Hematopoietic multipotent progenitor cell treated with erythropoietin and hydrocortisone succinate and interleukin-3 and kit ligand, for 17 days (in vitro differentiated cells): ENCODE measurements at places on chromosomes 11 and 22.

- no peak for DNase-seq
Measured at GRCh38 chr11:85813721-85814120, 2.8 kb upstream of the SYTL2 start.

- no peak for DNase-seq
Measured at GRCh38 chr11:12413141-12414052, 36.0 kb downstream of the PARVA start.

DNA sequence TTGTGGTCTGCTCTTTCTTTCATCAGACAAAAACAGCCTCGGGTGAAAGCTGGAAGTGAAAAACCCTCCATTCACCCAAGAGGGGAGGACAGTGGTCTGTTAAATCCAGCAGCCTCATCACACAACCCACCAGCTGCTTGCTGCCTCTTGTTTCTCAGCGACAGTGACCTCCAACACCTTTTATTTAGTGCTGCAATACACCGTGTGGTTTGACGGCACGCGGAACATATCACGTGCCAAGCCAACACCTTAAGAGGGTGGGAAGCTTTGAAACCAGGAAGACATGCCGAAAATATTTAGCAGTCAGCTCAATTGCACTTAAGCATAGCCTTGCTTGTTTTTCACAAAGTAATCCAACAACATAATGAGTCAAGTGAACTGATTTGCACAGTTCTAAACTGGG is 39.8 kb upstream of the POGLUT3 start:
- DNase-seq, result no peak

DNA sequence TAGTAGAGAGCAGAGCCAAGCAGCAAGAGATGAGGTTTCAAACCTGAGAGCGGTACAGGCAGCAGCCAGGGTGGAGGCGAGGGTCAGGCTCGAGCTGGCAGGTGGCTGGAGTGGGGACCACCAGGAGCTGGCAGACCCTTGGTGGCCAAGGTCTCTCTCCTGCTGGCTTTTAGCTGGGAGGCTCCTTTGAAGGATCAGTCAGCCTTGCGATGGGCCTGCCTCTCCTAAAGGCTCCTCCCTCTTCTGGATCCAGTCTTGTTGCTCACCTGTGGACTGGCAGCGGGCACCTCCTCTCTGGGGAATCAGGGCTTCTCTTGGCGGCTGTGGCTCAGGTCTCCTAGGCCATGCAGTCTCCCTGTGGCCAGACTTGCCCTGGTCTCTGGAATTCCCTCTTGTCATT is 24.8 kb downstream of the TPST2 start:
- no peak for DNase-seq

DNA sequence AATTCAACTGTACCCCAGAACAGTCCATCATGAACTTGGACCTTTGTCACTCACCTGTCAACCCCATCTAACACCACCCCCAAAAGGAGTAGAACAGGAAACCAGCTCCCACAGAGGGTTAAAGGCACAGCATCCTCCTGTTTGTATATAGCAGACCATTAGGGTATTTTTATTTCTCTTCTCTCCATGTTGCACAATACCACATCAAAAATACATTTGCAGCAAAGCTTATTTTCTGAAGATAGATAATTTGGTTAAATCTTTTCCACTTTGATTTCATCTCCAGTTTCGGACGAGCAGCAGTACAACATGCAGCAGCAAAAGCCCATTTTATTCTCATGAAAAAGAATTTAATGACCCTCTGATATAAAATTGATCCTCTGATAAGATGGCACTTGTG is 103.1 kb downstream of the KIRREL3 start:
- no peak for DNase-seq

DNA sequence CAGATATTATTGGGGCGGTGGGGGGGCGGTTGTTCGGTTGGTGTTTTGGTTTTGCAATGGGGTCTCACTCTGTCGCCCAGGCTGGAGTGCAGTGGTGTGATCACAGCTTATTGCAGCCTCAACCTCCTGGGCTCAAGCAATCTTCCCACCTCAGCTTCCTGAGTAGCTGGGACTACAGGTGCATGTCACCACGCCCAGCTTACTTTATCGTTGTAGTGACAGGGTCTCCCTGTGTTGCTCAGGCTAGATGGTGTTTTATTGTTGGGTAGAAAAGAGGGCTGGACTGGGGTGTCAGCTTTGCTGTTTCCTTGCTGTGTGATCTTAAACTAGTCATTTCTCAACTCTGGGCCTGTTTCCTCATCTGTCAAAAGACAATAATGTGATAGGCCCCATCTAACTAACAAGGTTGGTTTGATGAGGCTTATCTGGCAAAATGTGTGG is 17.5 kb upstream of the MYH9 start:
- no peak for DNase-seq

- DNase-seq, result no peak
Measured at GRCh38 chr11:103279821-103280220, 170.6 kb downstream of the DYNC2H1 start.

DNA sequence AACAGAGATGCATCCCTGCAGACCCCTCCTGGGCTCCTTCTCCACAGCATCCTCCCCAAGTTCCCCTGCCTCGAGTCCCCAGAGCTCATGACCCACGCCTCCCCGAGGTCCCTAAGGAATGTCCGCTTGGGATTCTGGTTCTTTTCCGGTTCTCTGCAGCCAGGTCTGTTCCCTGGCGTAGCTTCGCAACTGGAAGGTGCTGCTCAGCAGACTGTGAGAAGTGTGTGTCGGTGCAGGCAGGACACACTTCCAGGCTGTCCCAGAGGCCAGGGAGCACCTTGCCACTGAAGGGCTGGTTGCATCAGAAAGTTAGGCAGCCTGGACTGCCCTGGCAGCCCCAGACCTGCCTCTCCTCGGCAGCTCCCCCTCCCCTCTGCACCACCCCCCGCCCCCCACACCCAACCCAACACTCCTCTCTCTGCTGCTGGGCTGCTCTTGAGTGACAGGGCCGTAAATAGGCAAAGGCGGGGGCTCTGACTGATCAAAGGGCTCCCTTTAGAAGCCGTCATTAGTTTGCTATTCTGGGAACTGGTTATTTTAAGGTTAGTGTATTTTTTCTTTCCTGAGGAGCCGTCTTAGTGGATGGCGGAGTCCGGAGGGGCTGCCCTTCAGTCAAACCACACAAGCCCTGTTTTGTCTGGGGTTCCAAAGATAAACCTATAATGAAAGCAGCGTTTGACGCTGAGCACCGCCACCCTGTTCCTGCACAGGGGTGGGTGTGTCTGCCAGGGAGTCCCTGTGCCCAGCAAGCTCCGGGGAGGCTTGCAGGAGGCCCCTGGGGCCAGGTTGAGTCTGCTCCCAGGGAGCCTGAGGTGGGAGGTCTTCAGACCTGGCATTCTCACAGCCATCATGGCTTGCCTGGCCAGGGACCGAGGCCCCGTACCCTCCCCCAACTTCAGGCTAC is 88.6 kb upstream of the KCNQ1OT1 start:
- no peak for DNase-seq

GRCh38 chr22:17578136-17578754 is 14.9 kb downstream of the SLC25A18 start:
- DNase-seq, result no peak

DNA sequence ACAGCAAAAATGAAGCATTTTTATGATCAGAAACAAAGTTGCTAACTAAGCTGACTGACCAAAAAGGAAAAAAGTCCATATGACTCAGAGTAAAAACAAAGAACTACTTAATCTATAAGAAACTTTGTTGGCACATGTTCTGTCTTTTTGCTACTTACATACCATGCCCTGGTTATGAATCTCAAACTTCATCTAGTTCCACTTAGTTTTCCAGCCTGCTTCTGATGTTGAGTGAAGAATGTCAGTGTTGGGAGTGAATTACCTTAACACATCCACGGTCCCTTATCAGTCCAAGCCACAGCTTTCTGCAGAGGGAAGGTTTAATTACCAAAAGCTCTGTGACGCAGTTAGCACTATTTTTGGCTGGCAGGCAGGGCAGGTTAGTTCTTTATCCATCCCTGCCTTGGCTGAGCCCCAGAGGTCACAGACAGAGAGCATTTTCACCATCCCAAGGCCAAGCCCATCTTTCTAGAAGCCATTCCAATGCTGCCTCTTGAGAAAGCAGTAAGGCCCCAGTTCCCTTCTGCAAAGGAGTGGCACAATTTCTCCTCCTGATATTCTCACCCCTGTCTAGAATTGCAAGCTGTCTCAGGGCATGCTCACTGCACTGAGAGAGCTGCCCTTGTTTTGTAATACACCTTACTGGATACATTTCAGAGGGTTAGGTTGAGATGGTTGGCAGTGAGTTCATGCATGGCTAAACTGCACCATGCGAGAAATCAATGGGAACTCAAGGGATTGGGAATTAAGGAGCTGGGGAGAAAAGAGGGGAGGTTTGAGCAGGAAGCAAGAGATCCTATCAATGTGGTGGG is 67.1 kb downstream of the SLC1A2 start:
- no peak for DNase-seq

GRCh38 chr22:19504900-19505734 is 19.1 kb downstream of the CLDN5 start:
- DNase-seq, result no peak

DNA sequence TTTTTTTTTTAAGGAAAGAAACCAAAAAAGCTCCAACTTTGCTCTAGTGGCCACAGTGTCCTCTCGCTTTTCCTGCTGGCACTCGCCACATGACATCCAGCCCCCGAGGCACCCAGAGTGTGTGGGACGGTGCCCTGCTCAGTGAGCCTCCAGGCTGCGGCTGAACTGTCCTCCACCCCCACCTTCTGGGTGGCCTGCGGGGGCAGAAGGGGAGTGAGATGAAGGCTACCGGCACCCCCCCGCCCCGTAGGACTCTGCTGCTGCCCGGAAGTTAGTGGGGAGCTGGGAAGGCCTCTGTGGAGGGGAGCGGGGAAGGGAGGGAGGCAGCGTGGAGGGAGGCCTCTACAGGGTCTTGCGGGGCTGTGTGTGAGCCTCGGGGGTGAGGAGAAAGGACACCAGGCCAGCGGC is 264.4 kb downstream of the CTTN start:
- no peak for DNase-seq

- no peak for DNase-seq
Measured at GRCh38 chr11:34147581-34147980, 42.2 kb downstream of the NAT10 start.

GRCh38 chr11:72829178-72829577 is 15.0 kb downstream of the ATG16L2 start:
- no peak for DNase-seq

- DNase-seq, result no peak
Measured at GRCh38 chr22:25085930-25086901, 113.4 kb upstream of the CRYBB3 start.

- no peak for DNase-seq
Measured at GRCh38 chr11:73344191-73344607, 32.0 kb upstream of the RELT start.

- no peak for DNase-seq
Measured at GRCh38 chr22:35781898-35782297, 64.2 kb downstream of the APOL5 start.

DNA sequence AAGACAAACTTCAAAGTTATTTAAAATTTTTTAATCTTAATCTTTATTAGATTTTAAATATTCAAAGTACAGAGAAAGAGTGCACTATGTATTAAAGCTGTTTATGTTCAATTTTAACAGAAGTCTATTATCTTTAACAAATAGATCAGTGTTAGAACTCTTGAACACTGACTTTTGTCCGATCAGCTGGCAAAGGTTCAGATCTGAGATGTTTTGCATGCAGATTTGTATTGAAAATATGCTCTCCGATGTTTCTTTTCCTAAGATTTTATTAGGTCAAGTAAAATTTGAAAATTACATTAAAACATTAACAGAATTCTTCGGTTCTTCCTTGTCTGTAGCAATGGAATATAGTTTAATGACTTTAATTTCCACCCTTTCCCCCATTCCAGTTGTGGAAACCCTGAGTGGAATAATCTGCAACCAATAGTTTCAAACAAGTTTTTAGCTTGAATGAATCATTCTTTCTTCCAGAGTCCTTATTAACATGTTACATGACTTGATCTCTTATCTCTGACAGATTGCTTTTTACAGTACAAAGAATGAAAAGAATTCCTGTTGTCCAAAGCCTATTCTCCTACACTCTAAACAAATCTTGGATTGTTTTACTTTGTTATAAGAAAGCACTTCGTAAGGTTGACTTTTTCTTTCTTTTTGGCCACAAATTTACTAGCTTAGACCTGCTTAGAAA is 11.4 kb upstream of the TCP11L1 start:
- DNase-seq, result no peak

DNA sequence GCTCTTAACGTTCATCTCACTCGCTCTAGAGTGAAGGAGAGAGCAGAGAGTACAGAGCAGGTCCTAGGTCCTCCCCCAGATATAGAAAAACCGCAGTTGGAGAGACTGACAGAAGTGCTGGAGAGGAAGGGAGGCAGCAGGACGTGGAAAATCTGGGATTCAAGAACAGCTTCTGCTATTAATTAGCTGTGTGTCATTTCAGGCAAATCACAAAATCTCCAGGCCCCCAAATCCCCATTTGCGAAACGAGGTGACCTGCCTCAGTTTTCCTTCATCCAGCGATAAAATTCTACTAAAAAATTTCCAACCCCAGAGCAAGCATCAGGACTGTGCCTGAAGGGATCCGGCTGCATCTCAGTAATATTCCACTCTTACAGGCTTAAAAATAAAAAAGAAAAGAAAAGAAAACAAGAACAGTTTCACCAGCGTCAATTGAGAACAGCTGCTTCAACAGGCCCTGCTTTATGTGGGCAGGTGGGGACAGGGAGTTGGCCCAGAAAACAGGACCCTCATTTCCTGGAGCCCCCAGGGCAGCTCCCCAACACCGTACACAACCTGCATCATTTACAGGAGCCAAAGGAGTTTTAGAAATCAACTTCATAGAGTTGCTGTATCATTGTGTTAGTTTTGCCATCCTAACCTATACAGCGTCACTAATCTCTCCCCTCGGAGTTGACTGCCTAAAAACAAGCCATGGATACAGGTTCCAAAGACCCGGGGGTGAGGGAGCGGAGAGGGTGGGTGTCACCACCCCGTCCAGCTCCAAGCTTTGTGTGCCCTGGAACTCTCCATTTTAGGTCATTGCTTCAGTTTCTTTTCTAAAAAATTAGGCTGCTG is 2.3 kb upstream of the MALAT1 start:
- peak; percentile 85 for DNase-seq

GRCh38 chr11:21446939-21447590 is 745.8 kb upstream of the ANO5 start:
- DNase-seq, result no peak

- no peak for DNase-seq
Measured at GRCh38 chr11:119752946-119753345, 23.9 kb upstream of the NECTIN1 start.

- DNase-seq, result no peak
Measured at GRCh38 chr11:63623513-63624140, 9.4 kb upstream of the PLAAT3 start.

GRCh38 chr11:76723548-76723947 is 53.0 kb upstream of the LRRC32 start:
- no peak for DNase-seq

DNA sequence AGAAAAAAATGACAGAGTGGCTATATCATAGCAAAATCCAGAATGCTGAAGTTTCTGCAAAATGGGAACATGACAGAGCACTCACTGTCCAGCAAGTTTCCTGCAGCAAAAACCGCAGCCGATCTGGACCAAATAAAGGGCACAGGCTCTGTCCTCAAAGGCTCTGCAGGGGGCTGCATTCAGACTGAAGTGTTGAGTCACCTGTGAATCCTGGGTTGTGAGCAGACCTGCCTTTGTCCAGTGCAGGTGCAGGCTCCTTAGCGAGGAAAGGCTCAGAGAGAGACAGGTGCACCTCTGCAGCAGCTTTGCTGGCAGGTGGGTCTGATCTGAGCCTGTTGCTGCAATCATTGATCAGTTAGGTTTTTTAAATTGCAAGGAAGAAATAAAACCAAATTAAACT is 29.3 kb upstream of the NFAM1 start:
- no peak for DNase-seq

- DNase-seq, result no peak
Measured at GRCh38 chr11:69365558-69365957, 71.6 kb downstream of the MYEOV start.
